ENCODE measurements at places on chromosomes 4 and X.

DNA sequence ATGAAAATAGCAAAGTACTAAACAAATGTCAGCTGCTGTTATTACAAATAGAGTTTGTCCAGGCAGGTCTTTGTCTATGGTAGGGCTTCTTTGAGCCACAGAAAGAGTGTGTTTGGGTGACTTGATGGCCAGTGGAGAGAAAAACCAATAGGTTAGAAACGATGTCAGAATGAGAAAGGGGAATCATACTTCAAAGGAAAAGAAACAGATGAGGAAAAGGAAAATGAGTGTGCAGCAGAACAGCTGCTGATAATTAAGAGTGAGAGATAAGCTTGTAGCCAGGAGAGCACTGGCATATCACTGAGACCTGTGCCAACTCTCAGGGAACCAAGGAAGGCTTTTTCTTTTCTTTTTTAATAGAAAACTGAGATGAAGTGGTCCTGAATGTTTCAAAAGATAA lies 257.2 kb downstream of the ARHGAP24 start:
- no peak for DNase-seq

DNA sequence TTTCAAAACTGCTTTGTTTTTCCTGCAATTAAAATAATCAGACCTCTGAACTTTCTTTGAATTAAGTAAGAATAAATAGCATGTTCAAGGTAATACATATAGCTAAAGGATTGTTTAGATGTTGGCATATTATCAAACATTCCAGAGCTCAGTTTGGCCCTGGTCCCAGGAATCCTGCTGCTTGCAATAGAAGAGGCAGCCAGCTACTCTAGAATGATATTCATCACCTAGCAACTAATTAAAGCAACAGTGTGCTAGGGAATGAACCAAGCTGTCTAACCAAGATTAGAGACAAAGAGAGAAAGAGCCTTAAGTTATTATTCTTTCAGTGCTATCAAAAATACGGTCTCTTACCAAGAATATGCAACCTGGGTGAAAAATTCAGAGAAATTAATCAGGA lies 460.9 kb downstream of the GABRG1 start:
- no peak for DNase-seq

GRCh38 chr4:140358281-140358680 lies 15.2 kb upstream of the SCOC start:
- DNase-seq: no peak

DNA sequence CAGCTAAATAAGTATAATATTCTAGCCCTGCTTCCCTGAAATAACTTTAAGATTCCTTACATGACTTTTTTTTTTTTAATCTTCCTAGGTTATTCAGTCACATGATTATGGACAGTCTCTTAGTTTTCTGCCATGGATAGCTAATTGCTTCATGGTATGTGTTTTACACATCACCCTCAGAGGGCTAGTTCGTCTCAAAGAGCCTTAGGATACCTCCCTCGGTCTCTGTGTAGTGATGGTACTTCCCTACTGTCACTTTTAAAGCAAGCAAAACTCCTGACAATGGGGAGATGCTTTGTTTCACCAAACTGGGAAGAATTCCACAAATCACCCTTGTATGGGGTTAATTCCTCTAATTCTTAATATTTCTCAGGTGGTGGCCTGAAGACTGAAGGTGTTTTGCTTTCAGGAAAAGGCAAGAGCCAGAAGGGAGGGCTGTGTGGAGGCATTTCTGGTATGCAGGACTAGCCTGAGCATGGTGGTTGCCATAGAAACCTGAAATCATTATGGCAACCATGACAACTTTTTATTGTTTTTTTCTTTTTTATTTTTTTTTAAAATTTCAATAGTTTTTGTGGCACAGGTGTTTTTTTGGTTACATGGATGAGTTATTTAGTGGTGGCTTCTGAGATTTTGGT lies 70.4 kb downstream of the BEX3 start:
- DNase-seq: no peak

- no peak for DNase-seq
Measured at GRCh38 chr4:174408841-174409552, 113.3 kb downstream of the HPGD start.

GRCh38 chrX:104833401-104833800 lies 267.4 kb downstream of the IL1RAPL2 start:
- DNase-seq: no peak

DNA sequence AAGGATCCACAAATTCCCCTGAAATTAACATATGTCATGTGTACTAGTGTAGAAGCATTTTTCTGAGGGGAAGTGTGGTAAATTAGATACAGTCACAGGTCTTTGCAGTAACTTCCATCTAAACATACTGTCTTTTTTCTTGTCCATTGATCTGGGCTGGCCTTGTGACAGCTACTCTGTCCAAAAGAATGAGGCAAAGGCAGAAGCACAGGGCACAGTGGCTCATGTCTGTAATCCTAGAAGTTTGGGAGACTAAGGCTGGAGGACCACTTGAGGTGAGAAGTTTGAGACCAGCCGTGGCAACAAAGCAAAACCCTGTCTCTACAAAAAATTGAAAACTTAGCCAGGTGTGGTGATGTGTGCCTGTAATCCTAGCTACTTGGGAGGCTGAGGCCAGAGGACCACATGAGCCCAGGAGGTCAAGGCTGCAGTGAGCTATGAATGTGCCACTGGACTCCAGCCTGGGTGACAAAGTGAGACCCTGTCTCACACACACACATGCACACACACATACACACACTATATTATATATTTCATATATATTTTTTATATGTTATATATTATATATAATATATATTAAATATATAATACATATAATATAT lies 47.6 kb downstream of the HAND2 start:
- no peak for DNase-seq

DNA sequence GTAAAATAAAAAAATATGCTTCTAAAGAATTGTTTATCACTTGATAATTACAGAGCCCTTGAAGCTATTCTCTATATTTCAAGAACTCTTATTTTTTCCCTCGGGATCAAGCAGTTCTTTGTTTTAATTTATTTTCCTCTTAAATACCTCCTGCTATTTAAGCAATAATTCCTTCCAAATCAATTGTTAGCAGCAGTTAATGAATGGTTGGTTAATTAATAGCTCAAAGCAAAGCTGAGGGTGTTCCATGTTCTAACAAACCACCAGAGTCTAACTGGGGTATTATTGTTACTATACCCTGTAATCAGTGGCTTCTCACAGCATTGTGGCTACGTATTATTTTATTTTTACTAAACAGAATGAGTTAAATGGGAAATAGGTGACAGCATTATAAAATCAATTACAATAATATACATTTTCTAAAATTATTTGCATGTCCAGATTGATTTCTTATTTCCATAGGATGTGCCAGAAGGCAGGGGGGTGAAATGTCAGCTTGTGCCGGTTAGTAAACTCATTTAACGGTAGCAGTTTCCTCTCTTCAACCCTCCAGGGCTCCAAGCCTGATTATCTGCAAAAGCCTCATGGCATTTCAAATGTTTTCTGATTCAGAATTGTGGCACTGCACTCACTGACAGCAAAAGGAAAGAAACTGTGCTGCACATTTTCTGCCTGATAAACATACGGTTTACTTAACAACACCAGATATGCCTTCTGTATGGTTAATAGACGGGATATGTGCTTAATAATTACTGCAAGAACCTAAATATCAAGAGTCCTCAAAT lies 286.9 kb upstream of the EMCN start:
- DNase-seq: no peak

DNA sequence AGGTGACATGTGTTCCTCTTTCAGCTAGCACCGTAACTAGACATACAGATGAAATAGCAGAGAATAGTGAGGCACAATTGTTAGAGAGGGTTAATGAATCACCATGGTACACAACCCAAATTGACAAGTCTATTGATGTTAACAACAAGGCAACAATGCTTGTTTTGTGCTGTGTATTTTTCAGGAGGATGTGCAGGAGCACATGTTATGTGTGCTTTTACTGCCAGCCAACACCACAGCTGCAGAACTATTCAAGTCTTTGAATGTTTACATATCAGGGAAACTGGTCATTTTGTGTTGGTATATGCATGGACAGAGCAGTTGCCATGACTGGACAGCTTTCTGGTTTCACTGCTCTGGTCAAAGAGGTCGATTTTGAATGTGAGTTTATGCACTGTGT lies 32.8 kb downstream of the STBD1 start:
- DNase-seq: no peak

DNA sequence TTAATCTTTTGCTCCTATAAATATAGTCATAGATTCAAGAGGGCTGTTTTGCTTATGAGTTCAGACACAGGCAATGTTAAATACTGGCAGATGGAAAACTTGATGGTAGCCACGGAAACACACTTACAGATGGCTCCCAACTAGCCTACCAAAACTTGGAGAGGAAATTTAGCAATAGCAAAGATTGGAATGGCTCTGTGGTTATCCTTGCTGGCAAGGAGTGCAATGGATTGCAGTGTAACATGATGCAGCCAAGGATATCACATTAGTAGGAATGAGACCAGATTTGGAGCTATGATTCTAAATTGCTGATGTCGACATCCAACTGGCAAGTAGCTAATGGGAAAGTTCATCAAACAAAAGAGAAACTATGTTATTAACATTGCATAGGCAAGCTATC lies 791.0 kb upstream of the DIAPH2 start:
- no peak for DNase-seq

DNA sequence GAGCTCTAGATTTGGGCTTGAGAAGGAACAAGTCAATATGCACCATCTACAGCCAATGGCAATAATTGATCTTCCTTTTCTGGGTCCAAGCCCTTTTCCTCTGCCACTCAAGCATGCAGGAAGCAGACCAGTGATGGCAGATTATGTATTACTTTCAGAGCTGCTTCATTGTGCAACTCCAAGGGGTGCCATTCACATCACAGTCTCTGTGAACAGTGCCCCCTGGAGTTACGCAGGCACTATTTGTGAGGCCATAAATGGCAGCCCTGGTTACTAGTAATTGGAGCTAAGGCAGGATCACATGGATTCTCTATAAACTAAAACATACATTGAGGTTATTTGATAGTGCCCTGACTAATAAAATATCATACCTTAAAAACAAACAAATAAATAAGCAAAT lies 313.4 kb upstream of the SLC7A11 start:
- DNase-seq: no peak

DNA sequence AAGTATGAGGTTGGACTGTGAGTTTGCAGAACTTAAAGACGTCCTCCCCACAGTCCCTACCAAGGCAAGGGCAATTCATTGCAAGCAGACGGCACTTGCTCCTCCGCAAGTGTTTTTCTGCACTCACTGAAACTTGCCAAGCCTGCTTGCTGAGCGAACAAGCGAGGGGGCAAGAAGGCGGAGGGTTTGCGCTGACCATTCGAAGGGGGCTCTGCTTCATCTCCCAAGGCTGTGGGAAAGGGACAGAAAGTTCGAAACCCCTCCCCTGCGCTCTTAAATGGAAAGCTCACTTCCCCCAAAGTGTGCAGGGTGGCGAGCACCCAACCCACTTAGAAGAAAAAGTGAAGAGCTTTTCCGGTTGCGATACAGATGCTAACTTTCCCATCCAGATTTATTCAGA lies 1.4 kb downstream of the MID1 start:
- no peak for DNase-seq

DNA sequence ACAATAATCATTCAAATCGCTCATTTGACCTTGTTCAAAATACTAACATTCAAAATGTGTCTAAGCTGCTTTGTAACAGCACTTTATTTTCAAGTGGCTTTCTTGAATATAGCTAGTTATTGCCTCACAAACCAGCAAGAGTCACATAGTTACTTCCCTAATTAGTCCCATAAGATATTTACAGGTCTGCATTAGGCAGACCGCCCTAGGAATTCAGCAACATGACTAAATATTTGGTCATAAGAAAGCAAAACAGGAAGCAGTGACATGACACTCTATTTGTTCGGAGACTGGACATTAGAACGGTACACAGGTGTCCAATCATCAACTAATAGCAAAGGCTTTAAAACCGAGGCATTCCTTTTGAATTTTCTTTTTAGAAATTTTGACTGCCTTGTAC lies 262.0 kb downstream of the COL25A1 start:
- no peak for DNase-seq

- no peak for DNase-seq
Measured at GRCh38 chr4:98746530-98746929, 88.1 kb upstream of the TSPAN5 start.

DNA sequence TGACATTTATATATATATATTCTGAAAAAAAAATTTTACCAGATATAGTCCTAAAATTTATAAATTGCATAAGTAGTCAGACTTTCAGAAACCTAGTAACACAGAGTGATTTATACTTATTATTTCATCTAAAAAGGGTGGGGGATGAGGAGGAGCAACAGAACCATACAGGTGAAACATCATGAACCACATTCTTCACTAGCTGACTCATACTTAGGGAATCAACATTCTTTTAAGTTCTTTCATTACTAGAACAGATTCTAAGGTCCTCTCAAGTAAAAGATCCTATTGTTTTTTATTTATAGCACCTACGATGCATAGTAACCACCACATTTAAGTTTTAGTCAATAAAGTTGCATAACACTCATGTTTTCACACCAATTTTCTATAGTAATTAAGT lies 166.1 kb downstream of the LRBA start:
- DNase-seq: no peak
